ENCODE measurements at places on chromosomes 12 and 14.

- peak; percentile 24 for DNase-seq
Measured at GRCh38 chr12:66836623-66837310, 157.9 kb upstream of the GRIP1 start.

DNA sequence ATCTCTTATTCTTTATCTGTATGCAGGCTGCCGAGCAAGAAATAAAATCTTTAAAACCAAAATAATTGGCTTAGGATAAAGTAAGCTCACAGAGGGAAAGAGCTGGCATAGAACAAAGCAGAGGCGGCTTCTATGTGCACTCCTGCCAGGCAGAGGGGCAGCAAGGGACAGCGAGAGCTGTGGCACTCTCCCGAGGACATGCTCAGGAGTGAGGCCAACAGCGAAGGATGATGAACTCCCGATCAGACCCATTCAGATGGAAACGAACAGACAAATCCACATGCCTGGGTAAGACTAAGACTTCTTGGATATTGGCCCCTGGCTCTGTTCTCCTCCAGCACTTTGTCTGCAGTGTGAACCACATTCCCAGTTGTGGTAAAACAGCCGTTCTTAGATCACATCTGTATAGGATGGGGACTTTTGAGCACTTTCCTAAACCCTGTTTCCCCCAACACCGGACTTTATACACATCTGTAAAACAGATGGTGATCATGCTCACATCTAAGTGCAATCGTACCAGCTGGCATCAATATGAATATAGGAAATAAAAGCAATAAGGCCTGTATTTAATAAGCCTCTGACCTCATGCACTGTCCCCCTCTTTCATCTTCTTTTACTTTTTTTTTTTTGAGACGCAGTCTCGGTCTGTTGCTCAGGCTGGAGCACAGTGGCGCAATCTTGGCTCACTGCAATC is 134.1 kb downstream of the PPM1H start:
- no peak for DNase-seq

- DNase-seq = no peak
Measured at GRCh38 chr12:43827093-43827492, 8.8 kb upstream of the TMEM117 start.

DNA sequence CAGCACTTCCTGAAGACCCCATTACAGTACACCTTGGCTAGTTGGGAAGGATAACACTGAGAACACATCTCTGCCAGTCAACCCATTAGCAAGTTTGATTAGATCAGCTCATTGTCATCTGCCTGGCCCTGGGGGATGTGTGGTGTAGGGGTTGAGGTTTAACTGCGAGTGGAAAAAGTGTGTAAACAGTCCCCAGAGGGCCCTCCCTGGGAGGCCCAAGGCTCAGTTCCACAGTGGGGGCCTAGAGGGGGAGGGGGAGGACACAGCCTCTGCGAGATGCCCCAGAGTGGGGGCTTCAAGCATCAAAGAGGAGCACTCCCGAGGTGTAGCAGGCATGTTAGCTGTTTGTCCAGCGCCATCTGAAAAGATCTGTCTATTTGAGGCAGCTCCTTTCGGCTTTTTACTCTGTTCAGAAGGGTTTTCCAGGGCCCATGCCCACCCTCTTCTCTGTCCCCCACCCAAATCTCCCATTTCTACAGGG is 344 bp downstream of the LPAR5 start:
- DNase-seq = no peak

GRCh38 chr12:110266381-110266960 is 14.6 kb upstream of the ATP2A2 start:
- DNase-seq = no peak

Measured in putamen (tissue), 1 donor.